ENCODE measurements at places on chromosomes 2 and 18.

GRCh38 chr18:36572135-36572856, 256.5 kb downstream of the TPGS2 start:
- peak; percentile 22 for DNase-seq

DNA sequence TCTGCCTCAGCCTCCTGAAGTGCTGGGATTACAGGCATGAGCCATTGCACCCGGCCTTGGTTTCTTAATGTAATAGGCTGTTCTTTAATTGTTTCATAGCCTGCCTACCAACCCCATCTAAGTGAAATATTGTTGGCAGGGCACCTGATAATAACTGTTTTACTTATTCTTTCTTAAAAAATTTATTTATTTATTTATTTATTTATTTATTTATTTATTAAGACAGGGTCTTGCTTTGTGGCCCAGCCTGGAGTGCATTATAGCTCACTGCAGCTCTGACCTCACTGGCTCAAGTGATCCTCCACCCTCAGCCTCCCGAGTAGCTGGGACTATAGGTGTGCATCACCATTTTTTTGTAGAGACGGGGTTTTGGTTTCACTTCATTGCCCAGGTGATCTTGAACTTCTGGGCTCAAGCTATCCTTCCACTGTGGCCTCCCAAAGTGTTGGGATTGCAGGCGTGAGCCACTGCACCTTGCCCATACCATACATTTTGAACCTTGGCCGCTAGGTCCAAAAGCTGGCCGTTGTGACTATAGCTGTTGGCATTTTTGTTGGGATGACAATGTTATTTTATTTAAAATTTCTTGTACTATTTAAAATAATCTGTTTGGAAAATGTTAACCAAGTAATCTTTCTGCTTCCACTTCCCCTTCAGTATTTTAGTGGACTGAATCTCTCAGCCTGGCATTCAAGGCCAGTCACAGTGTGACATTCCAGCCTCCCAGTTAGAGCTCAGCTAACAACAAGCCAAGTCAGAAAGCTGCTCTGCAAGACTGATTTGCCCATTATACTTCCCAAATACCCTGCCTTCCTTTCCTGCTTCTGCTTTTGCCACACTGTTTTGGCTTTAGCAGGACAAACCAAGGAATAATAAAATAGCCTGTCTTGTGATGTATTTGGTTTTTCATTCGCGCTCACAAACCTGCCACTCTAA, 52.4 kb downstream of the BABAM2 start:
- no peak for DNase-seq

DNA sequence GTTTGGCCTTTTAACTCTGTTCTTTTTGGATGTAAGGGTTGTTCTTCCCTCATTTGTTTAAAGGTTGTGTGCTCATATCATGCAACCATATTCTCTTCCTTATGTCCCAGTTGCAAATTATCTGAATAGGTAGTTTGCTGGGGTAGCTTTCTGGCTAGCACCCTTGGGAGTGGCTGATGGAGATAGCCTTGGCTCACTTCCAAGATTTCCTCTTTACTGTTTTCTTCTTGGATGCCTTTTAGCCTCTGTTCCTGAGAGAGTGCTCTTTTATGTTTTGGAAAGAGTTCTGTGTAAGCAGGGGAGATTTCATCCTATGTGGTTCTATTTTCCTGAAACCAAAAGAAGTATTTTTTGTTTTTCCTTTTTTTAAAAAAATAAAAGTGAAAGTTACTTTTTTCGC, 25.4 kb downstream of the USP14 start:
- DNase-seq = no peak

- DNase-seq = no peak
These were observed 229.7 kb upstream of the AGAP1 start for GRCh38 chr2:235264121-235264493.

GRCh38 chr2:28642796-28643195, 108.8 kb upstream of the PPP1CB start:
- no peak for DNase-seq

DNA sequence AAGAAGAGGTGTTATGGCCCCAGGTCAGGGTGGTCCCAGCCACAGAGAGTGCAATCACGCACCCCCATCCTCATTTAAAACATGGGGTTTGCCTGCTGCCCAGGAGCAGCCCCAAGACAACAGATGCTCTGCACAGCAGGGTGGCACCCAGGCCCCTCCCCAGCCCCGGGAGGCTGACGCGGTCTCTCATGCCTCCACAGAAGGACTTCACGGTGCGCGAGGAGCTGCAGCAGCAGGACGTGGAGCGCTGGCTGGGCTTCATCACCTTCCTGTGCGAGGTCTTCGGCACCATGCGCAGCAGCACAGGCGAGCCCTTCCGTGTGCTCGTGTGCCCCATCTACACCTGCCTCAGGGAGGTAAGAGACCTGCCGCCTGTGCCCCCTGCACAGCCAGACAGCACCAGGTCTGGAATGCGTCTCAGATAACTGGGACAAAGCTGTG, 133.7 kb downstream of the SMAD7 start:
- DNase-seq = no peak

Measured in NCI-H1930 (cell line).